PC-9 (cell line): ENCODE measurements at places on chromosomes 3 and 15. TPM values are rescaled to one million over a fixed set of nuclear protein-coding genes. Genes with fewer than 3 reads are reported as not detected.

The VEPH1 gene
- 4.0 and 5.1 TPM in 2 replicates for total RNA-seq

The USF3 gene
- 7.1 and 12.8 TPM in 2 replicates for total RNA-seq

The NT5DC2 gene
- total RNA-seq, result 172 and 215 TPM in 2 replicates

The RAB43 gene
- 39.5 and 48.9 TPM in 2 replicates for total RNA-seq

The SLC28A1 gene
- 0.70 and 1.2 TPM in 2 replicates for total RNA-seq

- H3K4me1 ChIP-seq, result peaks cover 12% of the 10 kb centered on the region
- H3K36me3 ChIP-seq, result peaks cover 11% of the 10 kb centered on the region; the same call in 1 of the 2 replicates
- H3K27ac ChIP-seq, result no peak overlapping the region
- DNase-seq, result peak; percentile 52
- H3K4me3 ChIP-seq, result no peak overlapping the region
These were observed 5.3 kb downstream of the CLK3 start for GRCh38 chr15:74620636-74621545.

DNA sequence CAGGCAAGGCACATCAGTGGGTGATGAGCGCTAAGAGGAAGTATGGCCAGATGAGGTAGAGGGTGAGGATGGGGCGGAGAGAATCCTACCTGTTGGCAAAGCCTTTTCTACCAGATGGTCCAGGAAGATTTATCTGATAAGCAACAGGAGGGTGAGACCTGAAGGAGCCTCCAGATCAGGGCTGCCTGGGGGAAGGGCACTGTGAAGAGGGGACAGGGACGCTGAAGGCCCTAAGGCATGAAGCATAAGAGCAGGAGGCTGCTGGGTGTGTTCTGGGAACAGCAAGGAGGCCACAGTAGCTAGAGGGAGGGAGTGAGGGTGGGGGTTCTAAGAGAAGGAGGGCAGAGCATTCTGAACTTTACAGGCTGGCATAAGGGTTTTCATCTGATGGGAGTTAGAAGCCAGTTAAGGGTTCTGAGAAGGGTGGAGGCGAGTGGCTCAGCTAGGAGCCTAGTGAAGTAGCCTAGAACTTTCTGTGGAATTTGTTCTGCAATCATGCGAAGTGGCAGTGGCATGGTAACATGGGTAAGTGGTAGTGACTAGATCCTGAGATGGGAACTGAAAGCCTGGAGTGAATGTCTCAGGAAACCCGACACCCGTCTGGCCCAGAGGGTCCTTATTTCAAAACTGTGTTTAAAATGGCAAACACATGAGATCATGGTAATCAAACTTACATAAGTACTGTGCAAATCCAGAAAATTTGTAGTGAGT, 29.9 kb downstream of the CGNL1 start:
- no peak overlapping the region for H3K27ac ChIP-seq
- no peak for DNase-seq
- H3K4me3 ChIP-seq, result no peak overlapping the region
- H3K27me3 ChIP-seq, result no peaks in the 10 kb centered on the region
- no peaks in the 10 kb centered on the region for H3K36me3 ChIP-seq

DNA sequence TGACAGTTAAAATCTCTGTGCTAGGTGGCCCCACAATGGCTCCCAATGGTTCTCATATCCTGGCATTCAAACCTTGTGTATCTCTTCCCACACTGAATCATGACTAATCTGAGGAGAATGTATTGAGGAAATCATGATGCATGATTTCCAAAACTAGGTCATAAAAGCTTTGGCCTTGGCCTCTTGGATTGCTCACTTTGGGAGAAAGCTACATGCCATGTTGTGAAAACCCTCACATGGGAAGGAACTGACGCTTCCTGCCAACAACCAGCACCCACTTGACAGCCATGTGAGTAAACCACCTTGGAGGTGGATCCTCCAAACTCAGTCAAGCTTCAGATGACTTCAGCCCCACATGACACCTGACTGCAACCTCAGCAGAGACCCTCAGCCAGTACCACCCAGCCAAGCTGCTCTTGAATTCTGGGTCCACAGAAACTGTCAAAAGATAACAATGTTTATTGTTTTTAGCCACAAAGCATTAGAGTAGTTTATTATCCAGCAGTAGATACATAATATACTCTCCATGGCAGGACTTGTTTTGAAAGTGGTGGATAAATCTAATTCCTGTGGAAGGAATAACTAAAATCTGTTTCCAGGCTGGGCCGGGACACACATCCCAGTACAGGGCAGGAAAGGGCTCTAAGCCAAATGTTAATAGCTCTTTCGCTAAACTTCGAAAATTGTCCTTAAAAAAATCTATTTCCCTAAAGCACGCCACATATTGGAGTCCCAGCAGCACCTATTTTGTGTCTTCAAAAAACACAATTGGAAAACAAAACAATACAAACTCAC, 1.0 kb upstream of the ZNF620 start:
- H3K4me3 ChIP-seq, result peak overlapping the region; percentile 70; the same call in 1 of the 2 replicates
- no peak overlapping the region for H3K27ac ChIP-seq
- H3K36me3 ChIP-seq, result no peaks in the 10 kb centered on the region
- DNase-seq, result peak; percentile 85
- peaks cover 19% of the 10 kb centered on the region for H3K4me1 ChIP-seq

DNA sequence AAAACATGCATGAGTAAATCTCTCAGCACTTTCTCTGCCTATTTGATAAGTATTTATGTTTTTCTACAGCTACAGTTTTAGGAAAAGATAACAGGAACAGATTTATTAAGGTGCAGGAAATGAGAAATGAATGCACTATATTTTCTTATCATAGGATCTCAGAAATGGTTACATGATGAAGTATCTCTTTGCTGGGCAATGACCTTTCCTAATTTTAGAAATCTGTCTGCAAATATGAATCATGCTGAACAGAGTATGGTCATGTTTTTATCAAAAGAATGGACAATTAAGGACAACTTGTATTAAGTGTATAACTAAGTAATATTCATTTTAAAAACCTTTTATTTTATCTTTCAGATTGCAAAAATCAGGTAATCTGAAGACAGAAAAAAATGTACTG, 53.8 kb upstream of the SPPL2A start:
- H3K27me3 ChIP-seq, result no peaks in the 10 kb centered on the region
- no peak overlapping the region for H3K27ac ChIP-seq
- peaks cover 28% of the 10 kb centered on the region for H3K4me1 ChIP-seq
- no peaks in the 10 kb centered on the region for H3K36me3 ChIP-seq

- DNase-seq, result no peak
- no peaks in the 10 kb centered on the region for H3K27me3 ChIP-seq
- no peaks in the 10 kb centered on the region for H3K4me1 ChIP-seq
- no peak overlapping the region for H3K4me3 ChIP-seq
- H3K36me3 ChIP-seq, result no peaks in the 10 kb centered on the region
- no peak overlapping the region for H3K27ac ChIP-seq
These were observed 32.4 kb downstream of the C2CD4A start for GRCh38 chr15:62099094-62099601.

DNA sequence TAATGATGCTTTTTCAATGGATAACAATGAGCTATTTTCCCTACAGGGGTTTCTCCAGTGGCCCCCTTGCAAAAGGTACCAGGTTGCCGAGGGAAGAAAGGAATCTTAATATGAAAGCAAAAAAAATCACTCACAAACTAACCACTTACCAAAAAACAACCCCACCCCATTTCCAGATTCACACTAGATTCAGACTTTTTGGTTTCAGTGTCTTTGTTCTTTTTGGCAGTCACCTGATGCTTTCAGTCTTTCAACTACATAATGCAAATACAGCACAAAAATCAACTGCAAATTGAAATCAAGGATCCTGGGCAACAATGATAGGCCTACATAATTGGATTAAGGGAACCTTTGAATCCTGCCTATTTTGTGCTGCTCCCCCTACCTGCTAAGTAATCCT, 71.1 kb upstream of the RAP2B start:
- H3K27ac ChIP-seq, result no peak overlapping the region
- H3K4me1 ChIP-seq, result peaks cover 7% of the 10 kb centered on the region; the same call in 1 of the 2 replicates
- no peak overlapping the region for H3K4me3 ChIP-seq
- H3K27me3 ChIP-seq, result no peaks in the 10 kb centered on the region
- no peak for DNase-seq
- no peaks in the 10 kb centered on the region for H3K36me3 ChIP-seq

DNA sequence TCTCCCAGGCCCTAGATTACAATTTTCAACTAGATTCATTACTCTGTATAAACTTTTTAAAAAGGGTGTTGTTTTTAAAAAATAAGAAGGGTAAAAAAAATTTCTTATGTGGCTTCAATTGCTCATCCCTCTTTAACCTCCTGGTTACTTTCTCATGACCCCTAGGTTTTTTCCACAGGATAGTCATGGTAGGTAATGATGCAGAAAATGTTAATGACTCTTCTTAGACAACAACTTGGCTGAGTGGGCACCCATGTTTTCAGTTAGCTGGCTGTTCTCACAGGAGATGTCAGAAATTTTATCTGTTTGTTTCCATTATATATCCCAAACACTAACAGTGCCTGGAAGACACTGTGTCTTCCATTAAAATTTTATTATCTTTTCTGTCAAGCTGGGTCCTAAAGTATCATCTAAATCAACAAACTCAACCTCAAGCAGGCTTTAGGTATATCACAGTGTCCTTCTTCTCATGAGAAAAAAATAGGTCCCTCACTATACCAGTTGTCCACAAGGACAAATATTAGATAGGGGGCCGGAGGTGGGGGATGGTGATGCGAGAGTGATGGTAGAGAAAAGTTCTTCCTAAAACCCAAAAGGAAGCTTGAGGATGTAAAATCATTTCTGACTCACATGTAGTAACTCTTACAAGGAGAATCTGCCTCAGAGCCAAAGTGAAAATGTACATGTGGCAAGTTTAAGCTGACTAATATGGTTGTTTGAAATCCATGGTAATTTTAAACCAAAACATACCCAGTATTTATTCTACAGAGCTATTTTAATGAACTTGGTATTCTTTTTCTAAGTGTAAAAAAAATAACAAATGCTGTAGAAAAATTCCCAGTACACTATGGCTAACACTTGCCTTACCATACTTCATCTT, 43.3 kb downstream of the PLOD2 start:
- H3K27me3 ChIP-seq, result no peaks in the 10 kb centered on the region
- H3K4me3 ChIP-seq, result no peak overlapping the region
- H3K4me1 ChIP-seq, result no peaks in the 10 kb centered on the region
- H3K27ac ChIP-seq, result no peak overlapping the region

GRCh38 chr3:5298453-5298852, 110.9 kb downstream of the EDEM1 start:
- no peaks in the 10 kb centered on the region for H3K36me3 ChIP-seq
- H3K27me3 ChIP-seq, result no peaks in the 10 kb centered on the region
- no peak overlapping the region for H3K27ac ChIP-seq
- no peak overlapping the region for H3K4me3 ChIP-seq

DNA sequence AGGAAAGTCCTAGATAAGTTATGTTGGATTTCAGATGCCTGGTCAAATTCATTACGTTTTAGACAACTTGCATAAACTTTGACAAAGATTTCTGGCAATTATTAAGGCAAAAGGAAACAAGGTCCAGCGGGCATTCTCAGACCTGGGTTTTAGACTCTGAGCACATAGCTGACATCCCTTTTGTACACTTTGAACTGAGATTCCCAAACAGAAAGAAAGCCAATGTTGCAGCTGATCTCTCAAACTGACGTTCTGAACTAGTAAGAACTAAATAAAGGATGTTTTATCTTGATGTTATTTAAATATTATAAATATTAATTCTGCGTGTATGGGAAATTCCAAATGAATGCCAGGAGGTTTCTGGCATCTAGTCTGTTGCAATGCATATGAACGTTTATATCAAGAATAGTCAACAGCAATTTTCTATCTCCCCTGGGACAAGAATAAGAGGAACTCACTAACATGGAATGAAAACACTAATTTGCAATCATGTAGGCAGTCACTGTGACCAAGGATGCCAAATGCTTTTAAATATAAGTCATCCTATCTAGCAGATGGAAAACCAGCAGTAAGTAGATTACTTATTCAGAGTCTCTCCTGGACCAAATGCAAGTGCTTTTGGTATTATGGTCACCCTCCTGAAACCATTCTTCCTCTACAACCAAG, 202.1 kb downstream of the GREM1 start:
- no peak overlapping the region for H3K27ac ChIP-seq
- DNase-seq, result no peak
- no peaks in the 10 kb centered on the region for H3K36me3 ChIP-seq
- H3K4me1 ChIP-seq, result no peaks in the 10 kb centered on the region
- no peak overlapping the region for H3K4me3 ChIP-seq

DNA sequence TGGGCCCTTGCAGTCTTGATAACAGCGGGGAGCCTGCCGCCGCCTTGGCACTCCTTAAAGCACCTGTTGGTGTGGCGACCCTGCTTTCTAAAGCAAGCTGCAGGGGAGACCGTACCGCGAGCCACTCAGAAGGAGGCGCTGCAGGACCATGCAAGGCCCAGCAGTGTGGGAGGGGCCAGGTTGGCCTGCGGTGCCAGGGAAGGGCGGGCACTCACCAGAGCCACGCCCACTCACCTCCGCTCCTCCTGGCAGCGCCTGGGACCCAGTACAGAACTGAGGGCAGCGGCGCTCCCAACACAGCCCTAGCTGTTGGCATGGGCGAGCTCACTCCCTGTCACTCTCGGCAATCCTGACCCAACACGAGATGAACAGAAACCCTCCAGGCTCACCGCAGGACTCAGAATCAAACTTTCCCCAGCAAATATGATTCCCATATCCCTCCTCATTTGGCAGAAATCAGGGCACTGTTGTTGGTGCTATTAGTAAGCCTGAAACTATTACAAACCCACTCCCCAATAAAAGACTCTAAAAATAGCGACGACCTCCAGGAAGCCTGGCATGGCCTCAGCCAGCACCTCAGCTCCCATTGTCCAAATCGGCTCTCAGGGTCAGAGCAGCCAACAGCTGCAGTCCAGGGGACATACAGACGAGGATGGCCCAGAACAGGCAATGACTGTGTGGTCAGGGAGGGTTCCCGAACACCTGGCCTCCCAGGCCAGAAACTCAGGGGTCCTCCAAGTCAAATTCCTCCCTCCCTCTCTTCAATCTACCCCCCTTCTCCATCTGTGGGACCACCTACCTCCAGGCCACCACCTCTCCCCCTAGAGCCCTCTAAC, 77.2 kb downstream of the TBC1D2B start:
- H3K36me3 ChIP-seq, result no peaks in the 10 kb centered on the region
- no peak overlapping the region for H3K4me3 ChIP-seq
- no peak overlapping the region for H3K27ac ChIP-seq
- peak; percentile 65 for DNase-seq
- no peaks in the 10 kb centered on the region for H3K27me3 ChIP-seq
- H3K4me1 ChIP-seq, result no peaks in the 10 kb centered on the region

GRCh38 chr3:175988401-175988800, 1129.3 kb downstream of the NAALADL2 start:
- no peaks in the 10 kb centered on the region for H3K27me3 ChIP-seq
- no peaks in the 10 kb centered on the region for H3K4me1 ChIP-seq
- no peak for DNase-seq
- H3K27ac ChIP-seq, result no peak overlapping the region

GRCh38 chr3:155853214-155854140, 750 bp downstream of the SLC33A1 start:
- H3K27ac ChIP-seq, result peak overlapping the region; percentile 80
- no peak for DNase-seq
- H3K4me1 ChIP-seq, result peaks cover 38% of the 10 kb centered on the region

DNA sequence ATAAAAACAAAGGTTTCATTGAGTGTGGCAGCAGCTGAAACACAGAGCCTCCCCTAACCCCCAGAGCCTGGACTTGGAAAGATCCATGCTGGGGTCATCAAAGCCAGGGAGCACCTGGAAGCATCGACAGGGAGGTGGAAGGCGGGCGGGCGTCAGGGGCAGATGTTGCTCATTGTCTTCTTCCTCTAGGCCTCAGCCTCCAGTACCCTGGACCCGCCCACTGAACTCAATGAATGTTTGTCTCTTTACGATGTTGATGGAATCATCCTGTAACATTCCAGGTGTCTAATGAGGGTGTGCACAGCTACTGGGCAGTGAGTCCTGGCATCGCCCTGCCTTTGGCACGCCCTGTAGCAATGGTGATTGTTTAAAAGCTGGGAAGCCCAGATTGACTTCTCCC, 9.8 kb downstream of the GP5 start:
- H3K27me3 ChIP-seq, result peaks cover 20% of the 10 kb centered on the region; the same call in 1 of the 2 replicates
- H3K4me1 ChIP-seq, result no peaks in the 10 kb centered on the region
- H3K36me3 ChIP-seq, result no peaks in the 10 kb centered on the region
- no peak for DNase-seq

GRCh38 chr3:77091809-77092208, 51.9 kb downstream of the ROBO2 start:
- no peaks in the 10 kb centered on the region for H3K4me1 ChIP-seq
- no peaks in the 10 kb centered on the region for H3K36me3 ChIP-seq
- no peak overlapping the region for H3K4me3 ChIP-seq
